ENCODE measurements at places on chromosomes 11 and 22.

DNA sequence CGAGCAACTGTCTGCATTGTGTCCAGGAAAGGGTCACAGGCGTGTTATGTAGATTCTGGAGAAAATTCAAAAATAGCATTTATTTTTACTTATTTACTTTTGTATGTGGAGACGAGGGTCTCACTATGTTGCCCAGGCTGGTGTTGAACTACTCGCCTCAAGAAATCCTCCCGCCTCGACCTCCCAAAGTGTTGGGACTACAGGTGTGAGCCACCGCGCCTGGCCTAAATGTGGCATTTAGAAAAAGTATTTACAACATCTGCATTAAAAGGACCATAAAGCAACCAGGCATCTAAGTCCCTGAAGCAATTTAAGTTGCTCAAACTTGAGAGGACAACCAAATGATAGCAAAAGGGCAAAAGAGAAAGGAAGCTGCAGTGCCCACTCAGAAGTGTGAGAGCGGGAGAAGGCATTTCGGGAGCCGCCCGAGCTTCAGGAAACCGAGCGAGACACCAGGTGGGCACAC lies 595 bp downstream of the TRIM66 start:
- no peak for DNase-seq

DNA sequence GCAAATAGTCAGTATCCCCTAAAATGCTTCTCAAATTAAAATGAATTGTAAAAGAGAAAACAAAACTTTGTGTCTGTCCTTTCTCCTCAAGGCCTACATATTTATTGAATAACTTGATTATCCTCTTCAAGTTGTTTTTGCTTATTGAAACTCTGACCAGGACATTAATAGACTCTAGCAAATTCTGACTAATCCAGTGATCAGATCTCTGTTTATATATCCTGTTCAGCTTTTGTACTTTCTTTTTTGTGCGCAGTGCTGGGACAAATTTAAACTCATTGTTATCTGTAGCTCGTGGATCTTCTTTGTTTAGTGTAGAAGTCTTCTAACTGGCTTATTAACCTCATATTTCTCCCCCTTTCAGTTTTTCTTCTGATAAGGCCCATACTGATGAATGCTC lies 139.9 kb upstream of the SORL1-AS1 start:
- no peak for DNase-seq

DNA sequence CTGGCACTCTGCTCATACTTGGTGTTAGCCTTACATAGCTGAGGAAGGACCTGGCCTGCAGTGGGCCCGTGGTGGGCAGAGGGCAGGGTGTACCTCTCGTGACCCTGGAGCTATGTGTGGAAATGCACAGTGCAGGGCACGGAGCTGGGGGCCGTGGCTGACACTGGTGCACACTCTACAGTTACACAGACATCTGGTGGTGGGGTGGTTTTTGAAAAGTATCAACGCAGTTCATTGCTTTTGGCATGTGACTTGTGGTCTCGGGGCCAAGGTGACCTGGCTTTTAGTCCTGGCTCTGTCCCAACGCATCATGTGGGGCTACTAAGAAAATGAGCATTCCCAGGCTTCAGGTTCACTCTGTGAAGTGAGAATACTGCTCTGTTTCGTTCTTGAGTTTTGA lies 553.6 kb downstream of the NTM start:
- no peak for DNase-seq

DNA sequence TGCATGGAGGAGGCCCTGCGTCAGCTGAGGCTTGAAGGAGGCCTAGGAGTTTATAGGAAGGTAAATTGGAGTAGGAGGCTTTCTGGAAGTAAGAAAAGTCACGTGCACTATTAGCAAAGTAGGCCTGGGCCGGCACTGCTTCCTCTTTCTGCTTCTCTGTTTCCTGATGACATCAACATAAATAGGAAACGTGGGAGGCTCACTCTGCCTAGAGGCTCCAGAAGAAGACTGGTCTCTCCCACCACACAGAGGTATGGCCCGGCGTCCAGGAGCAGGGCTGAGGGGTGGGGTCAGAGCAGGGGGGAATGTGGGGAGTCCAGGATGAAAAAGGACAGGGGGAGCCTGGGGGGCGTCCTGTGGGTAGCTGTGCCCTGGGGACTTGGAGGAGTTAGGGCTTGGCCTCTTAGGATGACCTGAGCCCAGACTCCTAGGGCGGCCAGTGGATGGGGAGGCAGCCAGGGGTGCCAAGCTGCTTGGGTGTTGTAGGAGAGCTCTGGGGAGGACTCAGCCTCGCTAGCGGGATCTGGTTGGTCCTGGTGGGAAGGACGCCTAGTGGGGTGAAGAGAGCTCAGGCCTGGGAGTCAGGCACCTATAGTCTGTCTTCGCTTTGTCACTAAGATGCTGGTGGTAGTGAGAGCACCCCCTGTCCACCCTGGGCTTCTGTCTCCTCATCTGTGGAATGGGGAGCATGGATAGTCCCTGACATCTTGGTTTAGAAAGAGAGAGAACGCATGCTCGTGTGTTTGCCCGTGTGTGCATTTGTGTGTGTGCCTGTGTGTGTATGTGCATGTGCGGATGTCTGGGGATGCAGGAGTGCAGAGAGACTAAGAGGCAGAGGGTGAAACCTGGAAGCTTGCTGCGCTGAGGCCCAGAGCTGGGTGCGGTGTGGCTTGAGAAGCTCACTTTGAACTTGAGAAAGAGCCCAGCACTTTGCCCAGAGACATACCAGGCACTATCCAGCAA lies at the start of gene CSF2RB:
TSS of gene CSF2RB (plus strand) at position 202 of the 963 bp plus-strand sequence. CDS start 8,580 bp downstream, outside the sequence.
- DNase-seq, result no peak

DNA sequence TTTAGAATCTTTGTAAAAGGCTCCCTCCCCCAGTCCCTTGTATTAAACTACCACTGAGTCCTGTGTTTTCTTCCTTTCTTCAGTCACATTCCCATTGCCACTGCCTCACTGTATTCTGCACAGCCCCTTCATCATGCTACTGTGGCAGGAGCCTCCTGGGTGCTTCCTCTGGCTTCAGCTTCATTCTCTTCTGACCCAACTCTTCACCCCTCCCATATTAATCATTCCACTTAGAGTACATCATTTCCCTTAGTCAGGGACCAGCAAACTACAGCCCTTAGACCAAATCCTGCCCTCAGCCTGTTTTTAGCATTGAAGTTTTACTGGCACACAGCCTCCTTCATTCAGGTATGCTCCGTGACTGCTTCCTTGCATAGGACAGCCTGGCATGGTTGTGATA lies 127.7 kb upstream of the MTNR1B start:
- no peak for DNase-seq

DNA sequence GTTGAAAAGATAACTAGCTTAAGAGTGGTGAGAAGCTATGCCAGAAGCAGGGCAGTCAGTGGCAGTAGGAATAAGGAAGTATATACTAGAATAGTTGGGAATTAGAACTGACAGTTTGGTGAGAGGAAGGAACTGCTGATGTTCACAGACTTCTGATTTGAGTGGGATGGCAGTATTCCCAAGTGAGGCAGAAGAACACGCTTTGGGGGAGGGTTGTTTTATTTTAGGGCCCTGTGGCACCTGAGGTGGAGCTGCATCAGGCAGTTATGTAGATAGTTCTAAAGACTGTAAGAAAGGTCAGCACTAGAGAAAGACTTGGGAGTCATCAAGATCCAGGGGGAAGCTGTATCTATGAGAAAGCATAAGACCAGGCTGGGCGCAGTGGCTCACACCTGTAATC lies 66.3 kb upstream of the TNRC6B start:
- DNase-seq, result no peak

DNA sequence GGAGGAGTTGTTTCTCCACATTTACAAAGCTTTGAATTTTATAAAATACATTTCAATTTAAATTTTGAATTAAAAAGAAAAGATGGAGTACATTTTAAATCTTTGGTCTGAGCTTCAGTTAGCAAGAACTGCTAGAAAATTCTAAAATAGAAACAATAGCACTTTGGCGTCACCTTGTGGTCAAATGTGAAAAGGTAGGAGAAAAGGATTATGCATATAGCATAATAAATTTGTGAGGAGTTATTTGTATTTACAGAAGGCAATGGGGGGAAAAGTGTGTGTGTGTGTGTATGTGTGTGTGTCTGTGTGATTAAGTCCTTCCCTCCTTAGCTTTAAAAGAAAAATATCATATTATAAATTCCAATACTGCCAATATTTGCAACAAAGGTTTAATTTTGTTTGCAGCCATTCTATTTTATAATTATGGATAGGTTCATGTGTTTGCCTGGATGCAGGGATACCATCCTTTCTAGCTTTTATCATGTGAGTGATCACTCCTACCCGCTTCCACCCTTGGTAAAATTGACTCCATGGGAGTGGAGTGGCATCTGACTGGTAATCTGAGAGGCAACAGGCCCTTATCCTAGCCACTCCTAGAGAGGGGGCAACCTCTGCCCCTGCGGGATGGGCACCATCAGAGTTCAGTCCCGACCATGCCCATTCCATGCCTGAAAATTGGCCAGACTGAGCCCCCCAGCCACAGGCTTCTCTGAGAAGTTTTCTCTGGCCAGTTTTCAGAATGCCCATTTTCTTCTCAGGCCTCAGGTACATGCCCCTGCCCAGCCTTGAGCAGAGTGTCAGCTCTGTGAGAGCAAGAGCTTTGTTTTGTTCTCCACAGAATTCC lies 13.6 kb upstream of the LGR4 start:
- peak; percentile 49 for DNase-seq

Data from activated CD4-positive, alpha-beta T cell treated with anti-CD3 and anti-CD28 coated beads for 4 hours (primary cell).